ENCODE measurements at places on chromosomes 3 and 15. TPM values are rescaled to one million over a fixed set of nuclear protein-coding genes. Genes with fewer than 3 reads are reported as not detected.

GRCh38 chr15:67700023-67700422 is 125.3 kb upstream of the SKOR1 start:
- peak; percentile 19 for DNase-seq

DNA sequence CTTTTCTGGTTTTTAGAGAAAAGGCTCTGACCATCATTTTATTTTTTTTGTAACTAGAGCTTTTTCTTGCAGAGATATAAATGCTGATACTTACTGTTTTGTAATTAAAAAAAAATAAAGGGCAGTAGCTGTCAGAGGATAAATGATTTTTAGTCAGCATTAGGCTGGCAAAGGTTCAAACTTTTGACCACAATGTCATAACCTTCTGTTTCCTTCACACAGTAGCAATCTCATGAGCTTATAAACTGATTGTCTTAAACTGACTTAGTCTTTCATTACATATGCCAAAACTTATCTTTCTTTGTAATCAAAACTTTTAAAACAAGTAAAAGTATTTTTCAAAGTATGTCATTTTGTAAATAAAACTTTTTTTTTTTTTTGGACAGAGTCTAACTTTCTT is 841.9 kb downstream of the OTOL1 start:
- DNase-seq: no peak

DNA sequence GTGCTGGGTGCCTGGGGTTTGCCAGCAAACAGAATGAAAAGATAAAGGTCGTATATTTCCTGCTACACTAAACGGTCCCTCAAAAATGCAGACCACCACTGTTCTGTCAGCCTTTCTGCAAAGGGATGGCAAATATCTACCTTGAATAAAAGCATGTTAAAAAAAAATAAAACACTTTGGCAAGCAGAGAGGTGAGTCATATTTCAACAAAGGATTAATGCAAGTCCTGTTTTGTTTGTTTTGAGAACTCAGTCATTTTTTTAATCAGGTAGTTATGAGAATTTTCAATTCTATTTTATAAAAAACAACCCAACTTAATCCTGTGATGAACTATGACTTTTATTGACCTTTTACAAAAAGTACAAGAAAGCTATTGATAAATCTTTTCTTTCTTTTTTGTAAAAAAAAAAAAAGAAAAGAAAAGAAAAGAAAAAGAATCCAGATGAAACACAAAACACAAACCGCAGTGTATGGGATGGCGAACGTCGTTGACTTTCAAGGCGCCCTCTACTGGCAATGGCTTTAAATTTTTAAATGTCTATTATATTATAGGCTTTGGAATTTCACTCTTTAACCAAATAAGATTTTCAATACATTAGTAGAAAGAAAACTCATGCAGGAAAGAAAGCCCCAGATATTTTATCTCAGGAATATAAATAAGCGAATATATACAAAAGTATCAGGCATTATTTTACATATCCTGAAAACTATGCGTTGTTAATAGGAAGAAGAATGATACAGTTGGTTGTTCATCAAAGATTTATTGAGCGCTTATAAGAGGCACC is 87.8 kb downstream of the NCEH1 start:
- DNase-seq: peak; percentile 77

- no peak for DNase-seq
Measured at GRCh38 chr3:4551051-4551711, 58.0 kb downstream of the ITPR1 start.

DNA sequence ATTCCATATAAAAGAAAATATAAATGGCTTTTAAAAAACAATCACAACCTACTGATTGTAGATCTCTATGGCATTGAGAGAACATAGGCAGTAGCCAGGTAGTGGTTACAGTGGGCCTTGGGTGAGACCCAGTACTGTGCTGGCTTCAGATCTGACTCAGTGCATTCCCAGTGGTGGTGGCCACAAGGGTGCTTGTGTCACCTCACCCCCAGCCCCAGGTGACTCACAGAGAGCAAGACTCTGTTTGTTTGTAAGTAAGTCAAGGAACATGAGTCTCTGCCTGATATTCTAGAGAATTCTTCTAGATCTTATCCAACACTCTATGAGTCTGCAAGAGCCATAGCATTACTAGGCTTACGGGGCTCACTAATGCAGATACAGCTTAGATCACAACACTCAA is 118.8 kb upstream of the AZI2 start:
- no peak for DNase-seq

Gene MAN2C1
- total RNA-seq: 92.6 TPM

Gene EEF1AKMT4
- total RNA-seq: 2.5 TPM

GRCh38 chr3:155595371-155595770 is 149.5 kb downstream of the PLCH1 start:
- DNase-seq: no peak

DNA sequence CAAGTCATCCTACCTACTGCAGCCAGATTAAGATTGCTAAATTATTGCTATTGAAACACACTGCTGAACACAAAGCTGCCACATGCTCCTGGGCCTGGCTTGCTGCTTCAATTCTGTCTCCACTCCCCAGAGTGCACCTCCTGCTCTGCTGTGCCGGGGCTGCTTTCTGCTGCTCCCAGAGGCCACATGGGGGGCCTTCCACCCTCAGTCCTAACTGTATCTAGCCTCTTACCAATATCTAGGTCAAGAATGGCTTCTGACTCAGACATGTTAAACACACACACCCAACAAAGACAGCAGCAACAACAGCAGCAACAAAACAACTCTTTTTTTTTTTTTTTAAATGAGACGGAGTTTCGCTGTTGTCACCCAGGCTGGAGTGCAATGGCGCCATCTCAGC is 33.0 kb downstream of the MYZAP start:
- no peak for DNase-seq

- DNase-seq: no peak
Measured at GRCh38 chr3:164848923-164849322, 229.4 kb downstream of the SI start.

- DNase-seq: peak; percentile 82
Measured at GRCh38 chr15:81275711-81276392, 48.1 kb downstream of the STARD5 start.
